CD4-positive, CD25-positive, alpha-beta regulatory T cell (primary cell): ENCODE measurements at places on chromosomes 7 and 10.

GRCh38 chr10:19826712-19827111 lies 10.5 kb downstream of the PLXDC2 start:
- DNase-seq = no peak

DNA sequence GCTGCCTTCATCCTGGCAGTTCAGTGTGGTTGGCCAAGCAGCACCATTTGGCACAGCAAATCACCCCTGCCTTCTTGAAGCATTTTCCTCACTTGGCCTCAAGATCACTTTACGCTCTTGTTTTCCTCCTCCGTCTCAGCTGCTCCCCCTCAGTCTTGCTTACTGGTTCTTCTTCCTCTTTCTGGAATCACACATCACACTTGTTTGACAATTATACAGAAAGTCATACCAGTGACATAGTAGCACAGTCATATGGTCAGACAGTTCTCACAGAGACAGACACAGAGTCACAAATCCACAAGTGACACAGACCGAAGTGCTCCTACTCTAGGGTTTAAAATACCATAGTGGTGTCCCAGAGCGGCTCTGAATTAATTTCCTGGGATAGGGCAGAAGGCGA lies 43.8 kb upstream of the ARL4A start:
- no peak for DNase-seq

- DNase-seq = no peak
Observed at GRCh38 chr10:117198088-117198487, 799 bp downstream of the KCNK18 start.

GRCh38 chr10:31947144-31947926 lies 18.7 kb upstream of the ARHGAP12 start:
- DNase-seq = no peak

DNA sequence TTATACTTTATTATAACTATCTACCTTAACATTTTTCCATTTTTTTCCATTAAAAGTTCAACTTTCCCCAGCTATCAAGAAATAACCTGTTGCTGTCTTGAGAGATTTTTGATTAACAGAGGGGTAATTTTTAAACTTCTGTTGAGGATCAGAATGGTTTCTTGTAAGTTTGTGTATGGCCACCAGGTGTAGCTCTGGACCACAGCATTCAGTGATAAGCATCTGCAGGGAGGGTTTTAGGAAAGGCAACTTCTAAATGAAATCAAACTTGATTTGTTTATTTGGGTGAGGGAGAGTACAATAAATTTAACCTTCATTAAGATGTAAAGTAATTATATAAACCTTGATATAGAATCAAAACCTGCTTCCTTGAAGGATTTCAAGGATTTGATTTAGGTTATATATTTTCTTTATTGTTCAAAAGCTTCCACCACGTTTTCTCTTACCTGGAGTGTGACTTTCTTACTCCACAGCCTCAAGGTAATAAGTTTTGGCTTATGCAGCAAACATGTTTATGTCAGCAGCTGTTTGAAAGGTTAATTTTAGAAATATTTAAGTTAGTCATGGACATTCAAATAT lies 153.3 kb downstream of the STK31 start:
- peak; percentile 30 for DNase-seq

- DNase-seq = no peak
Observed at GRCh38 chr7:3149231-3149995, 105.7 kb upstream of the CARD11 start.

GRCh38 chr10:17222329-17222728 lies 5.7 kb upstream of the VIM start:
- no peak for DNase-seq

- DNase-seq = no peak
Observed at GRCh38 chr7:140342727-140343514, 55.4 kb downstream of the SLC37A3 start.

DNA sequence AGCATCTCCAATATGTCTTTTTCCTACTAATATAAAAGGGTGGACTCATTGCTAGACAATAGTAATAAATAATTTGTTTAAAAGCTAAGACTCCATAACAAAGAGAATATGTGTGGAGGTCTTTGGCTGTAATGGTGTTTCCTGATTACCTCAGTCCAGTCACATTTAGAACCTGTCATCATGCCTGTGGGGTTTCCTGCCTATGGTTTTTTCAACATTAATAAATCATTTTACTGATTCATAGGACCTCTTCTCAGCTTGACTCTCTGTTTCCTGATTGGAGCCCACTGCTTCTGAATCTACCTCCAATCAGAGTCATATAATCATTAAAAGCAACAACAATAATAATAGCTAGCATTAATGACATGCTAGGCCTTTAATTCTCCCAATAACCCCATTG lies 52.4 kb upstream of the GNAI1 start:
- no peak for DNase-seq

- peak; percentile 42 for DNase-seq
Observed at GRCh38 chr7:22657479-22657878, 69.5 kb upstream of the IL6 start.

GRCh38 chr7:44383566-44383965 lies 58.2 kb upstream of the CAMK2B start:
- DNase-seq = no peak

DNA sequence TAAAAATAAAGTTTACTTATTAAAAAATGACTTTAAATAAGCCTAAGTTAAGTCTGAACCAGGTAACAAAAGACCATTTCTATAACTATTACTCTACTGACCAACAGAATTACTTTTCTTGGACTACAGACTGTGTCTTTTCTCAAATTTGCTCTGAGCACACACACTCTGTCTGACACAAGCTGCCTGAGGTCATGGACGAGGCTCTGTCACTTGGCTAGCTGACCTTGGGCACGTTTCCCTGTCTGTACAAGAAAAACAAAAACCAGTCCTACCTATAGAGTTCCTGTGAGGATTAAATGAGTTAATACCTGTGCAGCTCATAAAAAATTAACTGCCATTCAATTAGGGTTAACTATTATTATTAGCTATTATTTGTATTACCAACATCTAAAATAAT lies 22.9 kb downstream of the ATE1 start:
- no peak for DNase-seq

DNA sequence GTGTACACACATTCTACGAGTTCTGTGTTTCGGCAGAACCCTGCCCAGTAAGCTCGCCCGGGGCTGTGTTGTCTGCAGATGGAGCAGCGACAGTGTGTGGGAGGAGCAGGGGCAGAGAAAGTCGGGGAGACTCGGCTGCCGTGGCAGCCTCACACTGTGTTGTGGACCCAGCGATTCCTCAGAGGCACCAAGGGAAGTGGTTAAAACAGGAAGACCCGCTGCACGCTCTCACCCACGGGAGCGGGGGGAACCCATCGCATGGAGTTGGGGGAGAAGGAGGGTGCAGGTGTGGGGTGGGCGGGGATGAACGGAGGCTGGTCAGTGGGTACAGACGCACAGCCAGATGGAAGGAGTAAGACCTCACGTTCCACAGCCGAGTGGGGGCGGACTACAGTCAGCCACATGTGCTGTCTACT lies 250.2 kb downstream of the ELFN1 start:
- no peak for DNase-seq

GRCh38 chr7:123022576-123022975 lies 27.1 kb upstream of the TAS2R16 start:
- no peak for DNase-seq

DNA sequence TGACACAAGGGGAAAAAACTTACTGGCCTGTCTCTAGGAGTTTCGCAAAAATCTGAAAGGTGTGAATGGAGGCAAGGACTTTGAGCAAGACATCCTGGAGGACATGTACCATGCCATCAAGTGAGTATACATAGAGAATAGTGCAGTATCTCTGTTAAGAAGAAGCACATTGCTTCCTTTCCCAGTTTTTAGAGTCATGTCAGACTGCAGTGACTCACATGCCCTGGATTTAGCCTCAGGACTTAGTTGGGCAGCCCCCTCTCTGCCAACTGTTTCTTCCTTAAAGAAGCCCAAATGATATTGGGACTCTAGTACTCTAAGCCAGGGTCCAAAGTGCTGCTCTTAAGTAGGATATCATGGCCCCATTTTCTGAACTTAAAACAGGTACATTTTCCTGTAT lies 28.1 kb upstream of the NFKB2 start:
- no peak for DNase-seq

- no peak for DNase-seq
Observed at GRCh38 chr7:51121931-51122425, 194.6 kb downstream of the COBL start.

GRCh38 chr10:77774940-77775391 lies 137.4 kb upstream of the KCNMA1 start:
- no peak for DNase-seq

GRCh38 chr10:97714401-97715258 lies 1.1 kb downstream of the MARVELD1 start:
- no peak for DNase-seq

GRCh38 chr10:104492329-104492940 lies 138.8 kb downstream of the CFAP58 start:
- DNase-seq = no peak

- DNase-seq = peak; percentile 70
Observed at GRCh38 chr7:17009007-17009719, 127.4 kb upstream of the AGR3 start.

- DNase-seq = no peak
Observed at GRCh38 chr10:69456880-69457693, 5.8 kb downstream of the TSPAN15 start.

DNA sequence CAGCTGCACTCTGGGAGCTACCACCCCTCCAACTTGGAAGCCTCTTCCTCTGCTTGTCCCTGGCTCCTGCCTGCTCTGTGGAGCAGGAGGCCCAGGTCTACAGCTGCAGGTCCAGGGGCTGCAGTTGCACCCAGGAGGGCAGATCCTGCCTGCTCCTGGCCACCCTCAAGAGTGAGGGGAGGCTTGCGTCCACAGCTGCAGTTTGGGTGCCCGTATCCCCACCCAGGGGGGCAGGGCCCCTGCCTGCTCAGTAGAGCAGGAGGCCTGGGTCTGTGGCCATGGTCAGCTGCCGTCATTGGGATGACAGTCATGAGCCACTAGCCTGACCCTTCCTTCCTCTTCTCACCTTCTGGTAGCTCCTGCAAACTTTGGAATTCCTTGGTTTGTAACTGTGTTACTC lies 25.1 kb downstream of the HHEX start:
- no peak for DNase-seq

DNA sequence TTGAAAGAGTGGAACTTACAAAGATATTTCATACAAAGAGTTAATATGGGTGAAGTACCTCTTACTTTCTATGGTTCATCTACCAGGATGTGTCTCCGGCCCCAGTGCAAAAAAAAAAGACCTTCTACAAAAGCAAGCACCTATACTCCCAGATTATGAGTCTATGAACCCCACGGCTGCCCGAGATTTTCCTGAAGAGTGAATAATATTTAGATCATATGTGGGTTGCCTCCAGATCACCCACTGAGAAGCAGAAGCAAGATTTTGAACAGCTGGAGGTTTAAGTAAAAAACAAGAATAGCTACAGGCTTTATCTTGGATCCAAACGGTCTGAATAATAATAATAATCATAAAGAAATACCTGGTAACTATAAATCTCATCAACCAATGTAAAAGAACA lies 207.7 kb downstream of the SKAP2 start:
- DNase-seq = no peak

DNA sequence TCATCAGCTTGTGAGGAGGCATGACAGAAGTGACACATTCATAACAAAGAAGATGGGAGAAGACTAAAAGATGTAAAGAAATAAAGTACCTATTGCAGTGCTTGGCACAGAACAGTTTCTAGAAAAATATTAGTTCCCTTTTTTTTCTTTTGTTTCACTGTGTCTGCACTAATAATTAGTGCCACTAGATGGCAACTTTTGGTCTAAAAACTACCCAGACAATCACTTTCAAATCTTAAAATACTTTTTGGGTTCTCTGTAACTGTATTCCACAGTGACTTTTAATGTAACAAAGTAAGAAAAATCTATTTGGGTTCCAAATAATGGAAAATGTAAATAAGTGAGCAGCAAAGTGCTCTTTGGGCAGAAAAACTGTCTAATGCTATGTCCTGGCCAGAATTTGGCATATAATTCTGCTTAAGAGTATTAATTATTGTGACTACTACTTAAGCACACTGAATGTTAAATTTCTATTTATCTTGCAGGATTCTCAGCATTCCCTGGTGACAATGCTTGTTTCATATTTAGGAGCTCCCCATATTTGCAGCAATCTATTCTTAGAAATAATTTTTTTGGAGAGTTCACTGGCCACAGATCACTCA lies 134.8 kb upstream of the KIF5B start:
- DNase-seq = no peak

GRCh38 chr7:74364061-74364460 lies 74.9 kb downstream of the CLIP2 start:
- DNase-seq = no peak

GRCh38 chr7:31892099-31892829 lies 177.9 kb downstream of the PDE1C start:
- DNase-seq = no peak

GRCh38 chr10:9028231-9028630 lies 973.7 kb downstream of the GATA3 start:
- DNase-seq = no peak

GRCh38 chr10:100745882-100746783 lies 751 bp downstream of the PAX2 start:
- no peak for DNase-seq

DNA sequence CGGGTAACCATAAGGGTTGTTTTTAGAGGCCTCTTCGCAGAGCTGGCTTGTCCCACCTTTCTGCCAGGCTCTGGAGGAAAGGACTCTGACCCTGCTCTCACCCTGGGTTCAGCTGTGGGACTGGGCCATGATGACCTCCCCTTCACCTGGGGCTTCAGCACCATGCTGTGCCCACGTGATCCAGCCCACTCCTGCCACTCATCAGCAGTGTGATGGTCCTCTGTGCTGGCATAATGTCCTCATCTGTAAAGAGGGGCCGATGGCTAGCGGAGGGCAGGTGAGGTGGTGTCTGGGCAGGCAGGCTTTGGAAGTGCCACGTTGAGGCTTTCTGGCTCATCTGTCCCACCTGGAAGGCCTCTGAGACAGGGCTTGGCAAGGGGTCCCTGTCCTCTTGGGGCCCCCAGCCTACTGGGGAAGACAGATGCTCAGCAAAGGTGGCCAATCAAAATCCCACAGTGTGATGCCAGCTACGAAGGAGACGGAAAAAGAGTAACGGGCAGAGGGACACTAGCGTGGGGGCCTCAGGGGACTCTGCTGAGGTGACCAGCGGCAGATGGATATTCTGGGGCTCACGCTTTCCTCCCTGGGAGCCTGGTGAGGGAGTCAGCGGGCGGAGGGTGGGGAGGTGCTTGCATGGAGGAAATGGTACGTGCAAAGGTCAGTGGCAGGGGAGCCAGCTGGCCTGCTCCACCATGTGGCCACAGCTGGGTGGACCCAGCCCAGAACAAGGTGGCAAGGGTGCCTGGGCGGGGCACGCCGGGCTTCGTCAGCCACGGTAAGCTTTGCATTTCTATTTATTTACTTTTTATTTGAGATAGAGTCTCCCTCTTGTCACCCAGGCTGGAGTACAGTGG lies 5.4 kb downstream of the LRWD1 start:
- DNase-seq = no peak

DNA sequence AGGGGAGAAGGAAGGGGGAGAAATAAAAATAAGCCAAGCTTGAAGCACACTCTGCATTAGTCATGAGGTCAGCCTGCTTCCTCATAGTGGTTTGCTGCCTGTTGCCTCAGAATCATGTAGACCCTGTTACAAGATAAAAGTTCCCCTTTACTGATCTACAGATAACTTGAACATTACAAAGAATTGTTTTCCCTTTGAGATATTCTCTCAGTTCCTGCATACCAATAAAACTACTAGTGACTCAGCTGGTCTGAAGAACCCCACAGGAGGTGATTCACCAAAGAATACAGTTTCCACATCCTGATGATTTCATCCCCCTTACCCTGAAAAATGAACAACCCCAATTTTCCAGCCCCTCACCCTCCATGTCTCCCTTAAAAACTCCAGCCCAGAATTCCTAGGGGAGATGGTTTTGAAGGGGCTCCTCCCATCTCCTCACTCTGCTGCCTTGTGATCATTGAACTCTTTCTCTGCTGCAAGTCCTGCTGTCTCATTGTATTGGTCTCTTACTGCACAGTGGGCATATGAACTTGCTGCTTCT lies 31.5 kb upstream of the NRP1 start:
- peak; percentile 3 for DNase-seq
